Testis (tissue), 5 donors: ENCODE measurements at places on chromosomes 12 and 14.
A peak's percentile ranks its signal among the peaks of the same experiment; 100 is the strongest.

DNA sequence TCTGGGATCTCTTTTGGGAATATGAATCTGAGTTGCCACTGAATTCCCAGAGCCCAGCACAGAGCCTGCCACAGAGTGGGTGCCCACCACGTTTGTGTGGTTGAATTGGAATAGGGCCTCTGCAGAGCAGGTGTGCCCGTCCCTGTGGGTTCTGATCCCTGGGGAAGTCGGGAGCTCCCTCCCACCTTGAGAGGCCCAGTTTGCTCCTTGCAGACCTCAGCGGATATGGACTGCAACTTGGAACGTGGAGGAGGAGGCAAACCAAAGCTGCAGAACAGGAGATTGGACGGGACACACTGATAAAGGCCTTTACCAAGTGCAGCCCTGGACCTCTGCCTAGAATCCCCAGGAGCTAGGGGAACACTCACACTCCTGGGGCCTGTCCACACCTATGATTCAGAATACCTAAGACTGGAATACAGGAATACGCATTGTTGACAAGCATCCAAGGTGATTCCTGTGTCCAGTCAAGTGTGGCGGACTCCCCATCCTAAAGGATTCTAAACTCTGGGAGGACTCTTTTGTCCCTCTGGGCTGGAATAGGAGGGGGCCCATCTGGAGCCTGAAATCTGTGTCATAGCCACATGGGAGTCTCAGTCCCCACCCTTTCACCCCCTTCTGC is 2.4 kb downstream of the KRT76 start:
- DNase-seq = no peak

- DNase-seq = no peak
Observed at GRCh38 chr14:46279776-46280175, 371.8 kb downstream of the RPL10L start.

DNA sequence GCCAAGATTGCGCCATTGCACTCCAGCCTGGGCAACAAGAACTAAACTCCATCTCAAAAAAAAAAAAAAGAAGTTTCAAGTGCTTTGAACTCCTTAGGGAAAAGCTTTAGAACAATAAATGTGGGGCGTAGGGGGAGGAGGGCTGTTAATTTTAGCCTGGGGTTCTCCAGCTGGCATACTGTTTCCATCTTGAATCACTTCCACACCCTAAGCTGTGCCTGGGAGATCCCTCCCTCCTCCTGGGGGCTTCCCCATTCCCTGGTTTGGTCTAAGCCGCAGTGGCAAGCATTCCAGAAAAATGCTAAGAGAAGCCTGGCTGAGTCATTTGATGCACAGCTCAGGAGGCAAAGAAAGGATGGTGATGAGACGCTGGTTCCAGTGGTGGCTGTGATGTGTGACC is 2.3 kb upstream of the ZNF384 start:
- DNase-seq = no peak

GRCh38 chr14:21852061-21852664 is 178.5 kb upstream of the OR4E1 start:
- peak; percentile 82 for DNase-seq

DNA sequence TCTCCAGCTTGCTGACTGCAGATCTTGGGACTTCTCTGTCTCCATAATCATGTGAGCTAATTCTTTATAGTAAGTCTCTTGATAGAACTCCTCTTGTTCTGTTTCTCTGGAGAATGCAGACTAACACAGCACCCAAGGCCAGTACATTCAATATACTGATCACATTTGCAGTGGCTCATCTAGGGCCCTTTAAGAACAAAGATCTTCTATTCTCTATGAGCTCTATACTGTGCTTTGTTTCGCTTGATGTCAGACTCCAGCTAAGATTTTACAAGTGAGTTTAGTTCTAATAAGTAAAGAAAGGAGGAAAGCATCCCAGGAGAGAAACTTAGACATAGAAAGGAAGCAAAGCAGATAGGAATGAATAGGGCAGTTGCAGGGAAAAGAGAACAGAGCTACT is 69.3 kb upstream of the TMPO start:
- no peak for DNase-seq
